ENCODE measurements at places on chromosomes 5 and 9. TPM values are rescaled to one million over a fixed set of nuclear protein-coding genes. Genes with fewer than 3 reads are reported as not detected.
A peak's percentile ranks its signal among the peaks of the same experiment; 100 is the strongest.

IL4 gene
- not detected for total RNA-seq

CDX1 gene
- total RNA-seq, result 0.27 TPM

BTNL8 gene
- total RNA-seq, result 0.09 TPM

CRHBP gene
- total RNA-seq, result 1.2 TPM

TEK gene
- 17.1 TPM for total RNA-seq

DNA sequence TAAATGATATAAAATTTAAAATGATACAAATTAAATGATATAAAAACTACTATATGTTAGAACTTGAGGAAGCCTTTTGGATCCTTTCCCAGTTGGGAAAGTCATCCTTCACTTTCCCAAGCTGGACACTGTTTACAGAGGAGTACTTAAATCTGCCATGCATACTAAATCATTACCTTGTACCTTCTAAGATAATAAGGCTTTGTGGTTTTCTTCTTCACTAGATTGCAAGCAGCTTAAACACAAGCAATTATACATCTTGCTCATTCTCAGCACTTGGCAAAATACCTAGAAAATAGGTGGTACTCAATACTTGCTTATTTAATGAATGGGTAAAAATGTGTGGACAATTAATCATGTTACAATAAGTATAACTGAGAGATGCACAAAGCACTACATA lies 666.8 kb downstream of the PTPRD start:
- no peak for DNase-seq

- DNase-seq, result no peak
Measured at GRCh38 chr9:127878001-127878651, 651 bp upstream of the AK1 start.

GRCh38 chr5:177429248-177430040 lies 3.0 kb downstream of the GRK6 start:
- peak; percentile 61 for DNase-seq

DNA sequence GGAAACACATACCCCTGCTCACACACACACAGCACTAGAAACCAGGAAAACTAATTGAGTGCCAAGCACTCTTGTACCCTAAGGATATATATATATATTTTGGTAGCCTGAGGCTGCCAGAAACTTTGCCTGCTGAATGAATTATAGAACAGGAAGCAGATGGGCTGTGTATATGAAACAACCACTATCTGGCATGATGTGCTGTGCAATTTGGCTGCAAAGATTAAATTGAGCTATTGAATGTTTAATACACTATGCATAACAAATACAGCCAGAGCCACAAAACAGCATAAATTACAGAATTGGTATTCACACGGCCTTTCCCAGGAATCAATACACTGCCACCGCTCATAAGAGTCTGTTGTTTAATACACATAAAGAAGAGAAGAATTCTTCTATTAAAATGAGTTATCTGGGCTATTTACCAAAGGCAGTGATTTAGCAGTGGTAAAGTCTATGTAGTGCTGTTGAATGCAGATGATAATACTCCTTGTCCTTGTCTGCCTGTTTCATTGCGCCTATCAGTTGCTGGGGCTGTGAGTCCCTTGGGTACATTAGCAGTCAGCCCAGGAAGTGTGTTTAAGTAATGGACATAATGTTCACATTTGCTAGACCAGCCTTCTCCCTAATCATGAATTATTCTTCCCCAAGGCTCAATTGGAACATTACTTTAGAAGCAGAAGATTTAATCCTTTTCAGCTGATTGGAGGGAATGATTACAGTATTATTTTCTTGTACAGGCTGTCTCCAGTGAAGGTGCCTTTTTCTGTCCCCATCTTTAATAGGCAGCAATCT lies 294.3 kb downstream of the TLE1 start:
- DNase-seq, result peak; percentile 93

DNA sequence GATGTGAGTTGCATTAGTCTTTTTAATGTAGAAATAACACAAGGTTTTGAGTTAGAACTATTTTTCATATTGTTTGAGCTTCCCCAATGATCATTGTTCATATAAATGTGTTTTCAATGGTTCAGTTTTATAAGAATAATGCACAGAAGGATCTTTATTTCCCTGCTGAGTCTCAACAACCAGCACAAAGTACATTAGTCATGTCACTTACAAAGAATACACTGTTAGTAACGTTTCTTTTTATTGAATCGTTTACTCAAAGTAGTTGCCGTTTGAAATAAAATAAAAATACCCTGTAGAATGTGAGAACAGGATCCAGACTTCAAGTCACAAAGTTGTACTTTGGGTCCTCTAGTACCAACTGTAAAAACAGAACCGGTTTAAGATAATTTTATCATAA lies 41.5 kb downstream of the ERCC8 start:
- no peak for DNase-seq

DNA sequence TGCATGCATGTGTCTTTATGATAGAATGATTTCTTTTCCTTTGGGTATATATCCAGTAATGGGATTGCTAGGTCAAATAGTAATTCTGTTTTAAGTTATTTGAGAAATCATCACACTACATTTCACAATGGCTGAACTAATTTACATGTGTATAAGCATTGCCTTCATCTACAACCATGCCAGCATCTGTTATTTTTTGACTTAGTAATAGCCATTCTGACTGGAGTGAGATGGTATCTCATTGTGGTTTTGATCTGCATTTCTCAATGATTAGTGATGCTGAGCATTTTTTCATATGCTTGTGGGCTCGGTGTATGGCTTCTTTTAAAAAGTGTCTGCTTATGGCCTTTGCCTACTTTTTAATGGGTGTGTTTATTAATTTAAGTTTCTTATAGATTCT lies 102.3 kb upstream of the CCDC112 start:
- no peak for DNase-seq

- no peak for DNase-seq
Measured at GRCh38 chr5:109668668-109669422, 20.9 kb upstream of the MAN2A1 start.

DNA sequence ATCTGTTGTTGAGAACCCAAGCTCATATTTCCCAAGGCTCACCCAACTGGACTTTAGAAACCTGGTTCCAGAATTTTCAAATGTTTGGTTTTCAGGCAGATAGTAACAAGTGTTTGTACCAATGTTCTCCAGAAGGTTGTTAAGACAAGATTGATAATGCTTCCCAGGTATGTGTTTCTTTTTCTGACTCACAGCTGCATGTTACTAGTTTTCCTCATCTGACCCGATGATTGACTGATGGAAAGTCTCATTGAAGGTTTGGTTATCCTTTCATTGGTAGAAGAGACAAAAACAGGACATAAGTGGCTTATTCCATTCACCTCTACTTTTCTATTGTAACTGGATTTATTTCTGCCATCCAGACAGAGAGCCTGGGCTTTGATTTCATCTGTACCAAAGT lies 10.4 kb downstream of the BASP1 start:
- DNase-seq, result no peak

GRCh38 chr5:151680944-151681427 lies 5.7 kb downstream of the SPARC start:
- no peak for DNase-seq

GRCh38 chr5:31193116-31193515 lies 370 bp upstream of the CDH6 start:
- DNase-seq, result no peak

- DNase-seq, result no peak
Measured at GRCh38 chr5:84618262-84618661, 233.6 kb upstream of the EDIL3 start.

DNA sequence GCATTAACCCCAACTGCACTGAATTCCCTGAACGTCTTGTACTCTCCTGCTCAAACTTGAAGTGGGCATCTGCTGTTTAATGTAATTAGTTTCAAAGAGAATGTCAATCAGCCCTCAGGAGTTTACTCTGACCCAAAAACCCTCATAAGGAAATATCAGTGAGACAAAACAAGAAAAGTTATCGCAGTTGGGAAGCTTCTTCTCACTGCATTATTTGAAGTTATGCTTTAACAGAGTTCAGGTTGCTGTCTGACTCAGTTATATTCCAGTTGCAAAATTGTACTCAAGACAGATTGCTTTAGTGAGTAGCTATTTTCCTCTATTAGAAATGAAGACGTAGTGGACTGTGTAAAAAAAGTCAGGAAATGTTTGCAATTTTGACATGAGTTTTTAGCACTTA lies 52.1 kb downstream of the PPIC start:
- no peak for DNase-seq

DNA sequence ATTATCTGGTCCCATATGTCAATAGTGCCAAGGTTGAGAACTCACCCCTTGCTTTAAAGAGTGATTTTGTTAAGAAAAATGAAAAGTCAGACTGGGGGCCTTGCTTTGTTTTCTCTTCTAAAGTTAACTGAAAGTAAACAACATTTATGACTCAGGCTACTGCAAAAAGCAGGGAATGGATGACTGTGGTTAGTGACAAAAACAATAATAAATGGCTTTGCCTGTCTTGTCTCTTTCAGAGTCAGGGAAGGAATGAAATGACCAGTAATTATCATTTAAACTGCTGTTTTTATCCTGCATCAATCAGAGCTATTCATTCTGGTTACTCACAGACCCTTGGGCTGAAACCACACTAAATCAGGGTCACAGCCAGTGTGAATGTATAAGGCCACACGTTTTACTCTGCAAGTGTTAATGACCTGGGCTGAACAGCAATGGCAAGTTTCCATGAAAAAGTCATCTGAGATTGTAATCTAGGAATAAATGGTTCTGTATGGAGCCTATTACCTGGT lies 112.2 kb downstream of the ZNF608 start:
- no peak for DNase-seq

DNA sequence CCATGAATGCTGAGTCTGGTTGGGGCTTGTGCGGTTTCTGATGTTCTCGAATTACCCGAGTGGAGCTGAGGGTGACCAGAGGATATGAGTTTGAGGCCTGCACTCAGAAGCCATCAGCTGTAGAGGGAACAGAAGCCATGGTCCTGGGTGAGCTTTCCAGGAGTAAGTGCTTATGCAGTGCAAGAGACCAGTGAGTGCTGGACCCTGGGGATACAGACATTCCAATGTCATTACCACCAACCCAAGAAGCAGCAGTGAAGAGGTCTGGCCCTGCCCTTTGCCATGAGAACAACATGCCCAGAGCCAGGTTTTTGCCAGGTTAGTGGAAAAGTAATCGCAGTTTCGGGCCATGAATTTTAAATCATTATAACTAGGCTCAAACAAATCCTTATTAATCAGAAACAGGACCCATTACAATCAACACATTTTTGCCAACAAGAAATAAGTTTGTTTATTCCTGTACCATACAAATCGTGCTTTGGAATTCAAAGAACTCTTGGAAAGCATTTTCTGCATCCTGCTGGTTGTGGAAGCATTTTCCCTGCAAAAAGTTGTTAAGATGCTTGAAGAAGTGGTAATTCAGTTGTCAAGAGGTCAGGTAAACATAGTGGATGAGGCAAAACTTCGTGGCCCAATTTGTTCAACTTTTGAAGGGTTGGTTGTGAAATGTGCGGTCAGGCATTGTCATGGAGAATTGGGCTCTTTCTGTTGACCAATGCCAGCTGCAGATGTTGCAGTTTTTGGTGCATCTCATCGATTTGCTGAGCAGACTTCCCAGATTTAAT lies 154.6 kb downstream of the SYK start:
- DNase-seq, result no peak

DNA sequence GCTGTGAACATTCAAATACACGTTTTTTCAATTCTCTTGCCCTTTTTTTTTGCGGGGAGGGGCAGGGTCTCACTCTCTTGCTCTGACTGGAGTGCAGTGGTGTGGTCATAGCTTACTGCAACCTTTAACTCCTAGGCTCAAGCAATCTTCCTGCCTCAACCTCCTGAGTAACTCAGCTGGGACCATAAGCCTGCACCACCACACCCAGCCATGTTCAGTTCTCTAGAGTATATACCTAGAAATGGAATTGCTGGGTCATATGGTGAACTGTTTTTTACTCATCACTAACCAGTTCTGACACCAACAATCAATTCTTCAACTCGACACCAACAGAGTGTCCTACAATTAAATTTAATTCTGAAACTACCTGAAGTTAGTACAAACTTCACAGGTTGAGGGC lies 85.5 kb upstream of the ZNF169 start:
- DNase-seq, result no peak

GRCh38 chr9:108167136-108167900 lies 677.7 kb upstream of the KLF4 start:
- no peak for DNase-seq

GRCh38 chr9:95874303-95874988 lies 1.0 kb upstream of the ERCC6L2 start:
- DNase-seq, result peak; percentile 30
